ENCODE measurements at places on chromosomes 5 and 9.
A peak's percentile ranks its signal among the peaks of the same experiment; 100 is the strongest.

DNA sequence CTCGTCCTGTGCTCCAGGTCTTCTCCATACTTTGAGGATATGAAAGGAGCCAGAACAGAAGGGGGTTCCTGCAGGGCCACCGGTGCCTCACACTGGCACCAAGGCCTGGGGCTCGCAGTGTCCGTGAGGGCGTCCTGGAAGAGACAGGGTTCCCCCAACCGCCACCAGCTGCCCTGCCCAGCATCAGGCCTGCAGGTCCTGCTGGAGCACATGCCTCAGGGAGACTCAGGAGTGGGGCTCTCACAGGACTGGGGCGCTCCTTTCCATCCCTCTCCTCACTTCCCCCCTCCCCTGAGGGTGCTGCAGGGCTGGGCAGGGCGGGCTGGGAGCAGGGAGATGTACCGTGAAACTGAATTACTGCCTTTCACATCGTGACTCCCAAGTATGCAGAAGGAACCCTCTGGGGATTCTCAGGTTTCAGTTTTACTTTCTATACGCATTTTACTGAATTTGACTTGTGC lies 31.7 kb downstream of the CEP72 start:
- DNase-seq = peak; percentile 9

DNA sequence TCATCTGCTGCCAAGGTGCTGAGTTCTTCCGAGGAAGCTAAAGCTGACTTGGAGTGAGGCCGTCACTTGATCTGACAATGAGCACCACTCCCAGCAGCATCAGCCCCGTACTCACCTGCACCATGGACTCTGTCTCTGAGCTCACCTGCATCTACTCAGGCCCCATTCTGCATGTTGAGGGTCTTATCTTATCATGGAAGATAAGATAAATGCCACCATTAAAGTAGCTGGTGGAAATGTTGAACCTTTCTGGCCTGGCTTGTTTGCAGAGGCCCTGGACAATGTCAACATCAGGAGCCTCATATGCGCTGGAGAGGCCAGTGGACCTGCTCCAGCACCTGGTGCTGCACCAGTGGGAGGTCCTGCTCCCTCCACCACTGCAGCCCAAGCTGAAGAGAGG lies 35.0 kb upstream of the HMGCS1 start:
- no peak for DNase-seq

DNA sequence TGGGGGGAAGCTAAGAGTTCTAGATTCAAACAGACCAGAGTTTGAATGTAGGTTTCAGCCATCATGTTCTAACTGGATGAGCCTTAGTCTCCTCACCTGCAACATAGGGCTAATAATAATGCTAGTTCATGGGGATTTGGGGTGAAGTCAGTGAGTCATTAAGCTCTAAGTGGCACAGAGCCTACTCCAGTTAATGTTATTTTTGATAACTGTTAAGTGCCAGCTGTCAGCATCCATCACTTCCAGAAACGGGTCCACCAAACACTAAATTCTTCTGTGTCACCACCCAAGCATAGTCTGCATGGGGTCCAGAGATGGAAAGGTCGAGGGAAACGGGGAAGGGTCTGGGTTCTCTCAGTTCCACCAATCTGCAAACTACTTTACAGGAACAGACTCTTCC lies 1.8 kb upstream of the TSC1 start:
- no peak for DNase-seq

DNA sequence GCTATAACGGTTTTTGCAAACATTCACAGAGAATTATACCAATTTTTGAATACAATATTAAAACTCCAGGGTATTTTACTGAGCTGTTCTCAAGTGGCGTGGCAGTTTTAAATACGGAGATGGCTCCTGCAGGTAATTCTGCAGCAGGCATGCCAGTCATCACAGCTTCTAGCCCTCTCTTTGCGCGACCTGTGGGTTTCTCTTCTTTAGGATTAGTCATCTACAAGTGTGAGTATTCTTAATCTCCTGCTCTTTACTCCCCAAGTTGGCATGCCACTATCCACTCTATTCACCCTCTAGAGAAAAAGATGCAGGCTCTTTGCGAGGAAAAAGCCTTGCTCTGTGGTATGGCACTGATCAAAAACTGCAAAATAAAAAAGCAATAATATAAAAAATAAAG lies 43.9 kb downstream of the ANKRD31 start:
- DNase-seq = no peak

GRCh38 chr9:88694625-88695024 lies 159.6 kb downstream of the NXNL2 start:
- DNase-seq = no peak

- DNase-seq = no peak
These were observed 38.3 kb upstream of the NEURL1B start for GRCh38 chr5:172602783-172603231.

DNA sequence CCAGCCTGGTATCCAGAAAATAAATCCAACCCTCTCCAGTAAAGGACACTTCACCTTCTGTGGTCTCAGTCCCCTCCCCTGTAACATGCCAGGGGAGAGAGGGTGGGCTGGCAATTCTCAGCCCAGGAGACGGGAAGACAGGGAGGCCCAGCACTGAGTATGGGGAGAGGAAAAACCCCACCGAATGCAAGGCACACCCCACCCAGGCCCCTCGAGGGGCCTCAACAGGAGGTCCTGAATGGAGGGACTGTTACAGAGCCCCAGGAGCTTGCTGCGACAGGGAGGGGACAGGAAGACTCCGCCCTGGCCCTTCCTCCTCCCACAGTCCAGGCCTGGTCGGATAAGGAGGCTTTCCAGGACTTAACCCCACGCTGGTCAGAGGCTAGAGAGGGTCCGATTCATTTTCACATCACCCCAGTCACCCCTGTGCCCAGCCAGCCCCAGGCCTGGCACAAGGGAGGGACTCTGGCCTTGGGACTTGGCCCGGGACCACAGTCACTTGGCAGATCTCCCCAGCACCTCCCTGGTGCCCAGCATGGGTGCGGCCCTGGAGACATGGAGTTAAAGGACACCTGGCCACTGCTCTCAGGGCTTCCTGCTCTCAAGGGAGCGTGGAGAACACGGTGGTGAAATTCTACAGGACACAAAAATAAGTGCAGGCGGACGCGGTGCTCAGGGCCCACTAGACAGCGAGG lies 44.9 kb upstream of the STXBP1 start:
- DNase-seq = peak; percentile 73

GRCh38 chr9:93620041-93620506 lies 43.7 kb downstream of the PHF2 start:
- no peak for DNase-seq

DNA sequence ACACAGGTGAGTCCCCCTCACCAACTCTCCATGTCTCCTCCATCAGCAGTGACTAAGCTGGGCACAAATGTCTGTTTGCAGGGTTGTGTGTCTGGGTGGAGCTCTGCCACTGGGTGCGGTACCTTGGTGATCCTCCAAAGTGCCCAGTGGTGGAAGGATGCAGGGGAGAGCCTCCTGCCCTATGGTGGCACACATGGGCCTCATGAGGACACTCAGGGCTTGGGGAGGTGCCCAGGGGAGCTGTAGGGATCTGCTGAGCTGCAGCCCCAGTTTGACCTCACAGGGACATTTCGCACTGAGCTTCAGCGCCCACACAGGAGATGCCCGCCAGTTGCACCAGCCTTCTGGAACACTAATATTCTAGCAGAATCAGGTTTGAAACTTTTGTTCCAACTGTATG lies 29.5 kb downstream of the S1PR3 start:
- DNase-seq = no peak

- peak; percentile 17 for DNase-seq
These were observed 482 bp downstream of the CD14 start for GRCh38 chr5:140632366-140633020.

GRCh38 chr9:68706363-68707201 lies 1.5 kb downstream of the PIP5K1B start:
- no peak for DNase-seq

DNA sequence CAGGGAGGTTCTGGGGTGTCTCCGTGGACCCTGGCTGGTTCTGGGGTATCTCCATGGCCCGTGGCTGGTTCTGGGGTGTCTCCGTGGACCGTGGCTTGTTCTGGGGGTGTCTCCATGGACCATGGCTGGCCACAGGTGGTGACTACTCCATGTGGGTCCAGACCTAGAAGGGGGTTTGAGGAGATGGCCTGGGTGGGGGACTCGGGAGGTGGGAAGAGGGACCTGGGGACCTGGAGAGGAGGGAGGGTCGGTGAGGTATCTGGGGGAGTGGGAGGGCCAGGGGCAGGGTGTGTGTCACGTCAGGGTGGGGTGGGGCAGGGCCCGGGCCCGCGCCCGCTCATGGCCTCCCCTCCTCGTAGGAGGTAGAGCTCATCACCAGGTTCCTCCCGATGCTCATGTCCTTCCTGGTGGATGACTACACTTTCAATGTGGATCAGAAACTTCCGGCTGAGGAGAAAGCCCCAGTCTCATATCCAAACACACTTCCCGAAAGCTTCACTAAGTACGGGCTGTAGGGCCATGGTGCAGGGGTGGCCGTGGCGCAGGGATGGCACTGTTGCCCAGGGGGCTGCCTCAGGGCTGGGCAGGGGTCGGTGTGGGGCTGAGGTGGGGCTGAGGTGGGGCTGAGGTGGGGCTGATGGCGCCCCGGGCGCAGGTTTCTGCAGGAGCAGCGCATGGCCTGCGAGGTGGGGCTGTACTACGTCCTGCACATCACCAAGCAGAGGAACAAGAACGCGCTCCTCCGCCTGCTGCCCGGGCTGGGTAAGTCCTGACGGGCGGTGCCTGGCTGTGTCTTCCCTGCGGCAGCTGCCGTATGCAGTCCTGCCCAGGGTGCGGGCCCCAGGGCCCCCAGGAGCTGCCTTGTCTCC lies 10.7 kb upstream of the TOR4A start:
- DNase-seq = no peak

- no peak for DNase-seq
These were observed 26.0 kb downstream of the ERCC6L2 start for GRCh38 chr9:95901506-95901905.

Data from fibroblast of gingiva (primary cell).